Kidney (tissue), 22 donors: ENCODE measurements at places on chromosomes 7 and 10. TPM values are rescaled to one million over a fixed set of nuclear protein-coding genes. Genes with fewer than 3 reads are reported as not detected.

FLNC gene
- 12.2 TPM for total RNA-seq

DNA sequence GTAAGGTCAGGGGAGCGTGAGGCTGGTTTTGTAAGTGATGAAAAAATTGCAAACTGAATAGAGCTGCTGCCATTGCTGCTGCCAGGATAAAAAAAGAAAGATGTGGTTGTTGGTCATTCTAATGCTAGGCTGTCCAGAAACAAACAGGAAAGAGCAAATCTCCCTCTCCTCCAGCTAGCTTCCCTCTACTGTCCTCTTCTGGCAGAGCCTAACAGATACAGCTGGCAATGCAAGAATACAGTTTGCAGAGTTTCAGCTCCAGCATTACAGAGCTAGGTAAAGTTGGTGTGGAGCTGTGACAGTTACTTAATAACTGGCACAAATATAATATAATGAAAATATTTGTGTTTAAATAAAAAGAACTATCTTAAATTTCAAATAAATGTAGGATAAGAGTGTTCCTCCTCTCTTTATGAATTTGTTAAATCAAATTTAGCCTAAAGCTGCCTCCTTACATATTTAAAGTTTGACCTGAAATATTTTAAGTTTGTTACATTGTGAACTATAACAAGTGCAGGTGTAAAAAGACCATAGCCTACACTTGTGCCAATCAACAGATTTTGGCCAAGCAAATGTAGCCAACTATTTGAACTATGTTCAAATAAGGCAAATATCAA is 407.7 kb downstream of the SH2D4B start:
- DNase-seq, result no peak
- H3K4me1 ChIP-seq, result no peaks in the 10 kb centered on the region

GRCh38 chr7:74412056-74412455 is 41.6 kb upstream of the GTF2IRD1 start:
- no peaks in the 10 kb centered on the region for H3K36me3 ChIP-seq
- DNase-seq, result no peak
- H3K4me3 ChIP-seq, result no peak overlapping the region
- no peaks in the 10 kb centered on the region for H3K27me3 ChIP-seq
- H3K27ac ChIP-seq, result no peak overlapping the region

NRAP gene
- not detected for total RNA-seq

STOX1 gene
- 1.5 TPM for total RNA-seq

DNA sequence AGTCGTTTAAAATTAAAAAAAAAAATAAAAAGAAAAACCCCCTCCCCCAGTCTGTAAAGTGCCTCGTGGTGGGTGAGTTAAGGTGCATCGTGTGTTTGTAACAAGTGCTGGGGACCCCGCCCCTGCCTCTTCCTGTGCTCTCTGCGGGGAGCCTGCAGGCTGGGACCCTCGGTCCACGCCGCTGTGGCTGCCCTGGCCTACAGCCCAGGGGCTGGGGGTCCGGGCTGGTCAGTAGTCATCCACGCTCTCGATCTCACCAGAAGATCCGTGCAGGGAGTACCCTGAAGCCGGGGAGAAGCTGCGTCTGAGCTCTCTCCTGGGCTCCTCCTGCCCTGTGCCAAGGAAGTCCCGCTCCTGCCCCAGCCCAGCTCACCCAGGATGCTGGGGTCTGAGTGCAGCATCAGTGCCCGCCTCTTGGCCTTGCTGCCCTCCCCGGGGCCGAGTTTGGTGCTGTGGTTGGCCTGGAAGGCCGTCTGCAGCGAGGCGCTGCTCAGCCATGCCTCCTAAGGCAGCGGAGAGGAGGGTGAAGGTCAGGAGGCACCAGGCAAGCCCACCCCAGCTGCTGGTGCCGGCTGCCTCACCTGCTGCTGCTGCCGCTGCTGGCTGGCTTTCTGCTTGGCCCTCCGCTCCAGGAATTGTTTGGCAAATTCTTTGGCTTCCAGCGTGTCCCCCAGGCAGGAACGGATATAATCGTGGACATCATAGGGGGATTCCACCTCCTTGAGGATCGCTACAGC is 8.1 kb downstream of the GNB2 start:
- H3K27ac ChIP-seq, result no peak overlapping the region
- no peak overlapping the region for H3K4me3 ChIP-seq
- no peaks in the 10 kb centered on the region for H3K4me1 ChIP-seq
- H3K27me3 ChIP-seq, result no peaks in the 10 kb centered on the region

DNA sequence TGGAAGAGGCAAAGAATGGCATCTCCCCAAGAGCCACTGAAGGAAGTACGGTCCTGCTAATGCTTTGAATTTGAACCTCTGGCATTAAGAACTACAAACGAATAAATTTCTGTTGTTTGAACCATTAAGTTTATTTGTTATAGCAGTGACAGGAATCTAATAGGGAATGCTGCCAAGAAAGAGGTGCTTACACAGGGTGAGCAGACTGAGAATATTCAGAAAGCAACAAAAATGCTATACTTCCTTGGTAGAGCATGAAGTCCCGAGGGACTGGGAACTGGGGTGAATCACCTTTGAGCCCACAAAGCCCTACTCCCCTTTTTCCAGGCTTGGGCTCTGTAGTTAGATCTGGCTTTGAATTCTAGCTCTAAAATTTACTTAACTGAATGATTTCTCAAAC is 45.0 kb downstream of the PANK1 start:
- H3K36me3 ChIP-seq, result peaks cover 22% of the 10 kb centered on the region
- no peaks in the 10 kb centered on the region for H3K4me1 ChIP-seq
- no peaks in the 10 kb centered on the region for H3K27me3 ChIP-seq
- H3K27ac ChIP-seq, result no peak overlapping the region

- no peak overlapping the region for H3K27ac ChIP-seq
- peaks cover 6% of the 10 kb centered on the region for H3K4me1 ChIP-seq
- no peak overlapping the region for H3K4me3 ChIP-seq
- H3K27me3 ChIP-seq, result no peaks in the 10 kb centered on the region
- H3K36me3 ChIP-seq, result no peaks in the 10 kb centered on the region
Measured at GRCh38 chr10:102068216-102068615, 3.1 kb downstream of the HPS6 start.

C10orf53 gene
- total RNA-seq, result not detected

DNA sequence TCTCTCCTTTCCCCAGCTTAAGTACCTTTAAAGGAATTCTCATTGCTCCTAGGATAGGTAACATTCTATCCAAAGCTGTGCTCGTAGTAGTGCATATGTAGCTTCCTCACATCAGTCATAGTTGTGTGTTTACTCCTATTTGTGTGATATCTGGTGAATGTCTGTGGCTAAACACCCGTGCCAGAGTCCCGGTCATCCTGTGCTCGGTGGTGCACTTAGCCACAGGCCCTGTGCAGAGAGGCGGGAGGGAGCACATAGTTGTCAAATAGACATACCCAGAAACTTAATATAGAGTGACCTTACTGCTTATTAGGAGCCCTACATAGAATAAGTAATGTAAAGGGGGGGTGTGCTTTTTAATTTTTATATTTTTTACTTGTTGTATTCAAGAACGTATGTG is 76.6 kb downstream of the RBM33 start:
- no peak overlapping the region for H3K4me3 ChIP-seq
- H3K27ac ChIP-seq, result no peak overlapping the region
- no peaks in the 10 kb centered on the region for H3K27me3 ChIP-seq
- no peaks in the 10 kb centered on the region for H3K4me1 ChIP-seq
- H3K36me3 ChIP-seq, result no peaks in the 10 kb centered on the region
- DNase-seq, result no peak

COL1A2 gene
- total RNA-seq, result 149 TPM

DNA sequence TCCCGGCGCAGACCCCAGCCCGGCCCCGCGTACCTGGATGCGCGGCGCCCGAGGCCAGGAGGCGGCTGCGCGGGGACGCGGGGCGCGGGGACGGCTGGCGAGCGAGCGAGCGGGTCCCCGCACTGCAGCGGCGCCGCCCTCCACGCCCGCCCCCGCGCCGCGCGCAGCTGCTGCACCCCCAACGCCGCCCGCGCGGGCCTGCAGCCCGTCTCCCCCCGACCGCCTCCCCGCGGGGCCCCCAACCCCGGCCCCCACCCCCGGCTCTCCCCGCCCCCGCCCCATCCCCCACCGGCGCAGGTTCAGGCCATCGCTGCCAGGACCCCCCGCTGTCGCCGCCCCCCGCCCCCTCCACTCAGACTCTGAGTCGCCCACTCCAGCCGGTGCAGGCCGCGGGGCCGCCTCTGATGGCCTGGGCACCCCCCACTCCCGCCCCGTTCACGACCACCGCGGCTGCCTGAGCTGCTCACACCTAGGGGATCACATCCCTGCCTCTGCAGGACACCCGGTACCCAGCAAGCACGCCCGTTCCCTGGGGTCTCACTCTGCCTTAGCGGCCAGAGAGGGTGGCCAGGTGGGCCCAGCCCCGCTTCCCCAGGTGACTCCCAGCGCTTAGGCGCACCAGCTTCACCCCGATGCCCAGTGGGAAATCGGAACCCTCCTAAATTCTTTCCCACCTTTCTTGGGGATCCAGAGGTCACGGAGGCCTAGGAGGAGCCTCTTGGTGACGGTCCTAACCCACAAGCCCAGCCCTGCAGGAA is 13.9 kb upstream of the DNAAF5 start:
- no peak overlapping the region for H3K27ac ChIP-seq
- no peaks in the 10 kb centered on the region for H3K4me1 ChIP-seq
- no peaks in the 10 kb centered on the region for H3K27me3 ChIP-seq

MOGAT3 gene
- 0.25 TPM for total RNA-seq

DNA sequence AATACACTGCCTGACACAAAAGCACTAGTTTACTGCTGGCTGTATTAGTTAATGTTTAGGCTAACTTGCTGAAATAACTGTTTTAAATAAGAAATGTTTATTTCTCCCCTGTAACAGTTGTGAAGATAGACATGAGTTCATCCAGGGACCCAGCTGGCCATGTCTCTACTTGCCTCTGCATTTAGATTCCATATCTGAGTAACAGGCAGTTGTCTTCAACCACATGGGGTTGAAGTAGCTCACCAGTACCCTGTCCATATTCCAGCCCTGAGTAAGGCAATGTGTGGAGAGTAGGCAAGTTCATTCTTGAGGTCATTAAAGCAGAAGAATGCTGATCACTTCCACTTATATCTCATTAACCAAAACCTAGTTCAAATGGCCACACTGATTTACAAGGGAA is 31.1 kb upstream of the RSBN1L start:
- no peak overlapping the region for H3K27ac ChIP-seq
- DNase-seq, result no peak
- H3K36me3 ChIP-seq, result no peaks in the 10 kb centered on the region
- no peak overlapping the region for H3K4me3 ChIP-seq
- H3K27me3 ChIP-seq, result no peaks in the 10 kb centered on the region

DNA sequence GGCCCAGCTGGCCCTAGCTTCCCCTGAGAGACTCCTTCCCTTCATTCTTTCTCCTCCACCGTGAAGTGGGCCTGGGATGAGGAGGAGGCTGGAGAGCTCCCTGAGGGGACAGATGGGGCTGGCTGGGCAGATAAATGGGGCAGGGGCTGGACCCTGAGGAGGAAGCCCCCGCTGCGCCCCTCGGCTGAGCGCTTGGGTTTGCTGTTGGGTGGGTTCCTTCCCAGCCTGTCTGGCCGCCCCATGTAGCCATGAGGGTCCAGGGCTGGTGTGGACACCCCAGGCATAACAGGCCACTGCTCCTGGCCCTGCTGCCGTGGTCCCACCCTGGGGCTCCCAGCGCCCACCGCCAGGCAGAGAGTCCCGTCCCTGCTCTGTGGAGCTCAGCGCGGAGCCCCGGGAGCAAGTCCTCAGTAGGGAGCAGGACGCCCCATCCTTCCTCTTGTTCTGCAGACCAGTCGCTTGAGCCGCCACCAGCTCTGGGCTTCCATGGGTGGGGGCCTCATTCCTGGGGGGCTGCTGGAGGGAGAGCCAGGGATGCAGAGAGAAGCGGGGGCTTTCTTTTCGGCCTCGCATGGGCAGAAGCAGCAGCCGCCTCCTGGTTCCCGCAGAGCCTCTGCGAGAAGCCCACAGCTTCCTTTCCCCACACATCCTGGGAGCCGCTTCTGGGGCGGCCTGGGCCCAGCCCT is 266.4 kb upstream of the TCERG1L start:
- H3K27me3 ChIP-seq, result no peaks in the 10 kb centered on the region
- H3K36me3 ChIP-seq, result no peaks in the 10 kb centered on the region
- no peak overlapping the region for H3K27ac ChIP-seq
- no peaks in the 10 kb centered on the region for H3K4me1 ChIP-seq
- no peak overlapping the region for H3K4me3 ChIP-seq

ANLN gene
- 1.2 TPM for total RNA-seq

DNA sequence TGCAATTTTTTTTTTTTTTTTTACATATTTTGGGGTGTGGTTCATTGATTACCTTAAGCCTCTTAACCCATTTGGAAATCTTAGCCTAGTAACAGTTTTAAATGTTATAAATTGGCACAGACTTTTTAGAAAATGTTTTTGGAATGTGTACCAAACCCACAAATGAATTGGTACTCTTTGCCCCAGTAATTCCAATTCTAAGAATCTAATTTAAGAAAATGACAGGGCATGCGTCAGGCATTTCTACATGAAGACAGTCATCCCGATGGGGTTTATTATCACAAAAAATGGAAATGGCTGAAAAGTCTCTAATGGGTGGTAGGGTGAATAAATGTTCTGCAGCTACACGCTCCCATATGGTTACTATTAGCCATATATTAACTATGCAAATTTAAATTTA is 54.9 kb downstream of the ITIH5 start:
- H3K27ac ChIP-seq, result no peak overlapping the region
- no peak for DNase-seq
- H3K4me3 ChIP-seq, result no peak overlapping the region
- H3K36me3 ChIP-seq, result no peaks in the 10 kb centered on the region
- H3K27me3 ChIP-seq, result no peaks in the 10 kb centered on the region

DNA sequence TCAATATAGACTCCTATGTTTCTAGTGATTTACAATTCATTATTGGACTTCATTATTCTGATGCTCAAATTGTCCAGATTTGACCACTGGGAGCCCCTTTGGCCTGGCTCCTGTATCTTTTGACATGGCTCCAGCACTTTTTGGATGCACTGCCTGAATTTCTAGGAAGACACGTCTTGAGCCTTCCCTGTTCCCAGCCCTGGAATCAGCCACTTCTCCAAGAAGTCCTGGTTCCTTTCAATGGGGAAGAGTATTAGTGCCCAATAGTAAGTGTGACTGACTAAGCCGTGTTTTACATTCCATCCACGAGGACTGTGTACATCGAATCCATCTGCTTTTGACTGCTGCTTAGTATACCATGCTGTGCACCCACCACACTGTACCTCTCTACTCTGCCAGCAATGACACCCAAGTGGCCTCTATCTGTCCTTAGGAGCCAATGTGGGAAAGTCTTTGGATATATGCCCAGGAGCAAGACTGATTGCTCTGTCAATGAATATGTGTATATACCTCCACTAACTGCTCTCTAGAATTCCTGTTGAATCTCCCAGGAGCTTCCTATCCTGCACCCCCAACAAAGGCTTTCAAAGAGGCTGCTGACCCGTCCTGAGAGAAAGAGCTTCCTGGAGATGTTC is 23.2 kb upstream of the NPFFR1 start:
- no peak overlapping the region for H3K27ac ChIP-seq
- no peak for DNase-seq
- no peaks in the 10 kb centered on the region for H3K36me3 ChIP-seq
- H3K4me3 ChIP-seq, result no peak overlapping the region

DNA sequence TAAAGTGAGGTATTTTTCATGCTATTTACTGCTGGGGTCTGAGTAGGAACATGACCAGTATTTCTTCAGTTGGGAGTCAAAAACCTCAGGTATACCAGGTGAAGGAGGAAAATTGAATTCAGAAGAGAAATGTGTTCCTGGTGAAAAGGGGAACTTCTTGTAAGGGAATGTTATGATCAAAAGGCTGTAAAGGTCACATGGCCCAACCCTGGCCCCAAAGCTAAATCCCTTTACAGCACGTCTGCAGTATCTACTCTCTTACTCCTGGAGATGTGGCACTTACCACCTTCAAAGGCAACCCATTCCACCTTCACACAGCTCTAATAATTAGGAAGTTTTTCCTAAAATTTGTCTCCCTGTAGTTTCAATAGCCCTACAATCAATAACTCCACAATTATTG is 15.2 kb downstream of the PIK3AP1 start:
- no peak overlapping the region for H3K4me3 ChIP-seq
- DNase-seq, result no peak
- no peak overlapping the region for H3K27ac ChIP-seq
- H3K36me3 ChIP-seq, result no peaks in the 10 kb centered on the region
- H3K4me1 ChIP-seq, result no peaks in the 10 kb centered on the region
- H3K27me3 ChIP-seq, result no peaks in the 10 kb centered on the region
